Occipital lobe (tissue), 3 donors: ENCODE measurements at places on chromosomes 13 and 19.

GRCh38 chr13:28316836-28317235 is 178.1 kb downstream of the FLT1 start:
- no peak for DNase-seq

DNA sequence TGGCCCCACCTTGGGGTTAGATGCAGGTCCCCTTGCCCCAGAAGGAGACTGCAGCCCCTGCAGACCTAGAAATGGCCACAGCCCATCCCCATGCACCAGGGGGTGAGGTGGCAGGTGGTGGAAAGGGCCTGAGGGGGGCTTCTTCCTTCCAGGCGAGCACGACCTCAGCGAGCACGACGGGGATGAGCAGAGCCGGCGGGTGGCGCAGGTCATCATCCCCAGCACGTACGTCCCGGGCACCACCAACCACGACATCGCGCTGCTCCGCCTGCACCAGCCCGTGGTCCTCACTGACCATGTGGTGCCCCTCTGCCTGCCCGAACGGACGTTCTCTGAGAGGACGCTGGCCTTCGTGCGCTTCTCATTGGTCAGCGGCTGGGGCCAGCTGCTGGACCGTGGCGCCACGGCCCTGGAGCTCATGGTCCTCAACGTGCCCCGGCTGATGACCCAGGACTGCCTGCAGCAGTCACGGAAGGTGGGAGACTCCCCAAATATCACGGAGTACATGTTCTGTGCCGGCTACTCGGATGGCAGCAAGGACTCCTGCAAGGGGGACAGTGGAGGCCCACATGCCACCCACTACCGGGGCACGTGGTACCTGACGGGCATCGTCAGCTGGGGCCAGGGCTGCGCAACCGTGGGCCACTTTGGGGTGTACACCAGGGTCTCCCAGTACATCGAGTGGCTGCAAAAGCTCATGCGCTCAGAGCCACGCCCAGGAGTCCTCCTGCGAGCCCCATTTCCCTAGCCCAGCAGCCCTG is 4.2 kb upstream of the F10 start:
- DNase-seq, result no peak

- no peak for DNase-seq
Observed at GRCh38 chr13:39461685-39462266, 141.2 kb downstream of the LHFPL6 start.

GRCh38 chr19:12580180-12580694 is 29.0 kb upstream of the ZNF564 start:
- no peak for DNase-seq

DNA sequence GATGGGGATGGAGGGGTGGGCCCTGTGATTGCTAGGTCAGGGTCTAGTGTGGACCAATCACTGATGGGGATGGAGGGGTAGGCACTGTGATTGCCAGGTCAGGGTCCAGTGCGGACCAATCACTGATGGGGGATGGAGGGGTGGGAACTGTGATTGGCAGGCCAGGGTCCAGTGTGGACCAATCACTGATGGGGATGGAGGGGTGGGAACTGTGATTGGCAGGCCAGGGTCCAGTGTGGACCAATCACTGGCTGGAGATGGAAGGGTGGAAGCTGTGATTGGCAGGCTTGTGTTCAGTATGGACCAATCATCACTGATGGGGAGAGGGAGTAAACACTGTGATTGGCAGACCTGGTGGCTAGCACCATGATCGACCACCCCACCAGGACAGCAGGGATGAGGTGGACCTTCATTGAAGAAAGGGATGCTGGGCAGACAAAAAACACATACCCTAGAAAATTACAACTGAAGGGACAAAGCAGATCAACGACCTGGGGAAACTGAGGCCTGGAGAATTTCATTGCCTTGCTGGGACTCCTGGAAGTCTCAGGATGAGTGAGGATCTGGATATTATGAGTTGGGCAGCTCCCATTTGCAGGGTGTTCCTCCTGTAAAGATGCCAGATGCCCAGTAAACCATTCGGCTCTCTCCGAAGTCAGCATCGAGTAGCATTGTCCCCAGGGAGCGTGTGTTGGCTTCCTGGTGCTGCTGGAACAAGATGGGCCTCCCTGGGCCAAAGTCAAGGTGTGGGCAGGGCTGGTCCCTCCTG is 15.5 kb downstream of the TMPRSS9 start:
- no peak for DNase-seq

DNA sequence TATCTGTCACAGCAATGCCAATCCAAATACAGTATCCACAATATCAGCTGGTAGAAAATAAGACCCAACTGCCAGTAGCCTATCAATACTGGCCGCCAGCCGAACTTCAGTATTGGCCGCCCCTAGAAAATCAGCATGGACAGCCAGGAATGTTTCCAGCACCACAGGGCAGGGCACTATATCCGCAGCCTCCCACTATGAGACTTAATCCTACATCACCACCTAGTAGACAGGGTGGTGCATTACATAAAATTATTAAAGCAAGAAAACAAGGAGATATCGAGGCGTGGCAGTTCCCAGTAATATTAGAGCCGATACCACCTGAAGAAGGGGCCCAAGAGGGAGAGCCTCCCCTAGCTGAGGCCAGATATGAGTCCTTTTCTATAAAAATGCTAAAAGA is 111.3 kb downstream of the ZNF486 start:
- no peak for DNase-seq

DNA sequence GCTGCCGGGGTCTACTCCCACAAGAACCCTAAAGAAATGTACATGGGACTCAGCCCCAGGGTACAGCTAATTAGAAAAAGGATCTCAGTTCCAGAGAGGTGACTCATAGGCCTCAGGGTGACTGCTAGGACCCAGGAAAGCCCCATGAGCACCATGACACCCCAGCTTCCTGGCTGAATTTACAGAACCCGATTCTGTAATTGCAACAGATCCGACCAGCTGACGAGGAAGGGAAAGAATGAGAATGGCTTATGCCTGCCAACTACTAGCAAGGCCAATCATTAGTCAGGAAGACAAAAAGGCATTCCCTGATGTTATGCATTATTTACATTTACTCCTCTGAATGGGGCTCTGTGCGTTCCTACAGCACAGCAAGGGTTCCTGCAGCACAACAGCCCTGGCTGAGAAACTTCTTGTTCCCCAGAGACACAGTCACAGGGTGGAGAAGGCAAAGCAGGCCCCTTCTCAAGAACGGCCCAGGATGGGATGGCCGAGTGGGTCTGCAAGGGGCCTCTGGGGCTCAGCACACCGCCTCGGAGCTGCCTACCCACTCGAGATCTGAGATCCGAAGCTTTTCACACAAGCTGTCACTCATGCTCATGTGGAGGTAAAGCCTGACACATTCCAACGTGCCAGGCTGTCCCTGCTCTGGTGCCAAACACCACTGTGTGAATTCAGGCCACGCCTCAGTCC is 27.2 kb downstream of the PBX4 start:
- DNase-seq, result no peak
